Activated CD8-positive, alpha-beta T cell treated with anti-CD3 and anti-CD28 coated beads, Interleukin-2, amount 10 ng/mL, durations not matched to agents 7 days and 5 days (primary cell): ENCODE measurements at places on chromosomes 13 and 19. TPM values are rescaled to one million over a fixed set of nuclear protein-coding genes. Genes with fewer than 3 reads are reported as not detected.
A peak's percentile ranks its signal among the peaks of the same experiment; 100 is the strongest.

GRCh38 chr19:18649371-18650020, 12.7 kb downstream of the KLHL26 start:
- no peak for DNase-seq
- no peak overlapping the region for H3K4me3 ChIP-seq
- H3K27me3 ChIP-seq = no peaks in the 10 kb centered on the region

DNA sequence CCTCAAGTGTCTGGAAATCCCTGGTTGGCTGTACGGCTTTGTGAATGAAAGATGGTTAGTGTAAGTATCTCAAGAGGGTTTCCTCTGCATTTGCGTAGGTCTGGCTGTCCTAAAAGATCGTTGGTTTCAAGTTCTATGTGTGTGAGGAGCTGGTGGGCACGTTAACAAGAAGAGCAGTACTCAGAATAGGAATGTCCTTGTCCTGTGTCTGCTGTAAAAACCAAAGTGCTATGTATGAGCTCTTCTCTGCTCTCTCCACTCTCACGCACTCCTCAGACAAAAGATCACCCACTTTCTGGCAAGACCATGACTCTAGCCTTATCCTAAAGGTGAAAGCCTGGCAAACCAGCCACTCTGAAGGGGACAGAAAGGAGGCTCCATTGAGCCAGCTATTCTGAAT, 39.1 kb downstream of the USP12 start:
- peaks cover 59% of the 10 kb centered on the region for H3K4me1 ChIP-seq
- peaks cover 25% of the 10 kb centered on the region for H3K36me3 ChIP-seq
- no peaks in the 10 kb centered on the region for H3K27me3 ChIP-seq
- no peak overlapping the region for H3K4me3 ChIP-seq

DNA sequence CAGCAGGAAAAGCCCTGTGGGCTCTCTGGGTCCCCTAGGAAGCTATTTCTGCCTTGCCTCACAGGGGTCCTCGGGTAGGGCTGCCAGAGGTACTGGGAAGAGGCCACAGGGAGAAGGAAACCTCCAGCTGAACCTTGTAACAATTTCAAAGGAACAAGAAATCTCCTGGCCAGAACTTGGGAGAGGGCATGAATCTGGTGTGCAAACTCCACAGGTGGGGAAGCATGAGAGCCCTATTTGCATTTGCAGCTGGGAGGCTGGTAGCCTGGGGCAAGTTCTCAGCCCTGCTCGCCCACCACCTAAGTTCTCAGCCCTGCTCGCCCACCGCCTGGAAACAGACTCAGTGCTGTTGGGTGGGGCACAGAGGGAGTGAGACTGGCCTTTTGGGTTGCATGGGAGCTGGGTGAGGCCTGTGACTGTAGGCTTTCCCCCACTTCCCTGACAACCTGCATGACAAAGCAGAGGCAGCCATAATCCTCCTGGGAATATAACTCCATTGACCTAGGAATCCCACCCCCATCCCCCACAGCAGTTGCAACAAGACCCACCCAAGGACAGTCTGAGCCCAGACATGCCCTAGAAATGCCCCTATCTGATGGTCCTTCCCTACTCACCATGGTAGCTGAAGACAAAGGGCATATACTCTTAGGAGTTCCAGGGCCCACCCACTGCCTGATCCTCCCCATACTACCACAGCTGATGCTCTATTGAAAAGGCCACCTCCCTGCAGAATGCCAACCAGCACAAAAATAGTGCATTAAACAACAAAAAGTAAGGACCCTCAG, 11.7 kb downstream of the UGGT2 start:
- H3K27me3 ChIP-seq = no peaks in the 10 kb centered on the region
- no peaks in the 10 kb centered on the region for H3K4me1 ChIP-seq
- DNase-seq = no peak
- H3K36me3 ChIP-seq = no peaks in the 10 kb centered on the region
- no peak overlapping the region for H3K27ac ChIP-seq
- no peak overlapping the region for H3K4me3 ChIP-seq

GRCh38 chr13:32924886-32925285, 91.3 kb upstream of the KL start:
- no peak overlapping the region for H3K4me3 ChIP-seq
- DNase-seq = no peak
- no peaks in the 10 kb centered on the region for H3K4me1 ChIP-seq

METTL21C gene
- total RNA-seq = not detected

GRCh38 chr19:10088949-10089554, 2.9 kb downstream of the SHFL start:
- H3K4me1 ChIP-seq = peaks cover 35% of the 10 kb centered on the region
- H3K27me3 ChIP-seq = no peaks in the 10 kb centered on the region
- peaks cover 57% of the 10 kb centered on the region for H3K36me3 ChIP-seq
- H3K27ac ChIP-seq = peak overlapping the region; percentile 67

DNA sequence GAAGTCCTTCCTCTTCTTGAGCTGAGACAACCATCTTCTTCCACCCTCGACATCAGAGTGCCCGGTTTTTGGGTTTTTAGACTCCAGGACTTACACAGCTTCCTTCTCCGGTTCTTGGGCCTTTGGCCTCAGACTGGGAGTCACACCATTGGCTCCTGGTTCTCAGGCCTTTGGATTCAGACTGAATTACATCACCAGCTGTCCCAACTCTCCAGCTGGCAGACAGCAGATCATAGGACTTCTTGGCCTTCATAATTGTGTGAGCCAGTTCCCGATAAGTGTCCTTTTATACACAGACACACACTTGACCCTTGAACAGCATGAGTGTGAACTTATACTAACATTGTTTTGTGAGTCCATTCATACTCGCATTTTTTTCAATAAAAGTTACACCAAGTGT, 166.0 kb upstream of the UBL3 start:
- H3K27me3 ChIP-seq = peaks cover 8% of the 10 kb centered on the region
- no peaks in the 10 kb centered on the region for H3K36me3 ChIP-seq
- H3K4me1 ChIP-seq = no peaks in the 10 kb centered on the region

KLK15 gene
- not detected for total RNA-seq

FBXO17 gene
- not detected for total RNA-seq

DNA sequence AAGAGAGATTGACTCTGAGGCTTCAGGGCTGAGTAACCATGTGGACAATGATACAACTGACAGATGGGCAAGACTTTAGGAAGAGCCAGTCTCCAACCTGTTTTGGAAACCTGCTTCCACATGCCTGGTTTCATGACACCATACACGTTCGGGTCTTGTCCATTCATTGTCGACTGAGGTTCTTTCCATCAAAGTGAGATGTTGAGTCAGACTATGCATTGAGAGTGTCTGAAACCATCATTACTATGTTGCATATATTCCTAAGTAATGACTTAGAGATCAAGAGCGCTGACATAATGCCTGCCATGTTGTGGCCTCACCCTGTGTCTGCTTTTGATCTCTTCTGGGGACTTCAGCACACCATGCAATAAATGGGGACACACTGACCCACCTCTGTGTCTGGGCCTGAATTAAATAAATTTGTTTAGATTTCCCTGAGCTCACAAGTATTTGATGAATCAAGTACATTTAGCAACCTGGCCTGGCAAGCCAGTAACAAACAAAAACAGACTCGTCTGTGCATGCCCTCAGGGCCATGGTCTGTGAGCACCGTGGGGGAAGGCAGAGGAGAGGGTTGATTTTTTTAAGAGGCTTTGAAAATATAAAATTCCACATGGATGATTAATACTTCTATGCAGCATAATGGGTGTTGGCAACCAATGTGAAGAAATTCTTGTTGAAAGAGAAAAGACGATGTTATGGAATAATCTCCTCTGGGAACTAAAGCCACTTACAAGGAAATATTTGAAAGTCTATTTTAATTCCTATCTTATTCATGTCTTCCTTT, 49.9 kb upstream of the UBAC2 start:
- no peak overlapping the region for H3K27ac ChIP-seq
- no peak overlapping the region for H3K4me3 ChIP-seq
- peaks cover 12% of the 10 kb centered on the region for H3K4me1 ChIP-seq

GRCh38 chr13:25784119-25784518, 267.7 kb downstream of the SHISA2 start:
- no peaks in the 10 kb centered on the region for H3K4me1 ChIP-seq
- H3K27me3 ChIP-seq = no peaks in the 10 kb centered on the region
- DNase-seq = no peak
- no peak overlapping the region for H3K4me3 ChIP-seq
- no peaks in the 10 kb centered on the region for H3K36me3 ChIP-seq

DNA sequence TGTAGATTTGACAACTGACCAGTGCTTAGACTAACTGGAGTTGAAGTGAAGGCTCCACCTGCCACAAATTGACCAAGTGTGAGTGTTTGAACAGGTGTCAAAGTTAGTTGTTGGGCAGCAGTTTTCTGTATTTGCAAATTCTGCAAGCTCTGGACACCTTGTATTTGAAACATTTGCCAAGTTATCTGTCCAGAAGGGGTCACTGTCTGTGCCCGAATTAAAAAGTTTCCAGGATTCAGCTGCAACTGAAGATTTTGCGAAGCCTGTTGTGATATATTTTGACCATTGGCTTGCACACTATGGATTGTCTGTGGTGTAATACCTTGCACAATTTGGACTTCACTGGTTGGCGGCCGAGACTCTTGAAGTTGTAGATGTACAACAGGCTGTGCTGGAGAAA, 1690.7 kb downstream of the SLITRK5 start:
- H3K36me3 ChIP-seq = no peaks in the 10 kb centered on the region
- H3K4me3 ChIP-seq = no peak overlapping the region
- H3K27me3 ChIP-seq = no peaks in the 10 kb centered on the region
- no peak overlapping the region for H3K27ac ChIP-seq

GRCh38 chr19:14091813-14092462, 1.4 kb upstream of the SAMD1 start:
- DNase-seq = peak; percentile 64
- peak overlapping the region; percentile 96 for H3K27ac ChIP-seq
- no peaks in the 10 kb centered on the region for H3K27me3 ChIP-seq

- no peak overlapping the region for H3K27ac ChIP-seq
- H3K4me3 ChIP-seq = no peak overlapping the region
Observed at GRCh38 chr19:8142513-8142900, 6.9 kb downstream of the FBN3 start.

DNA sequence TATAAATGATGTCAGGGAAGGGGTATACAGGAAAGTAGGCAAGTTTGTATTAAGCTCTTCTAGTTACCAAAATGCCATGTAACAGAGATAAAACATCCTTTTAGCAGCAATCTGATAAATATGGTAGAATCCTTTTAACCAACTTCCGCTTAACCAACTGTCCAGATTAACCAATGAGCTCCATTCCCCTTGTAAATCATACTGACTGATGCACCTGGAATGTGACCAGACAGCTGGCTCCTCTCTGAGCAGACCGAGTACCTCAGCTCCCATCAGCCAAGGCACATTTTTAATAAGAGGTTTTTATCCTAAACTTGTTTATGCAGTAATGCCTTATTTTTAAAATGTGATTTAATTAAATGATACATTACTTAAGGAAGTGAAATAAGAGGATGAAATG, 66.4 kb downstream of the KLF12 start:
- no peaks in the 10 kb centered on the region for H3K27me3 ChIP-seq
- H3K4me1 ChIP-seq = peaks cover 72% of the 10 kb centered on the region
- H3K36me3 ChIP-seq = peaks cover 37% of the 10 kb centered on the region
- DNase-seq = no peak
- no peak overlapping the region for H3K4me3 ChIP-seq
- H3K27ac ChIP-seq = no peak overlapping the region

ZIK1 gene
- 12.1 TPM for total RNA-seq

TEX29 gene
- total RNA-seq = not detected

DNA sequence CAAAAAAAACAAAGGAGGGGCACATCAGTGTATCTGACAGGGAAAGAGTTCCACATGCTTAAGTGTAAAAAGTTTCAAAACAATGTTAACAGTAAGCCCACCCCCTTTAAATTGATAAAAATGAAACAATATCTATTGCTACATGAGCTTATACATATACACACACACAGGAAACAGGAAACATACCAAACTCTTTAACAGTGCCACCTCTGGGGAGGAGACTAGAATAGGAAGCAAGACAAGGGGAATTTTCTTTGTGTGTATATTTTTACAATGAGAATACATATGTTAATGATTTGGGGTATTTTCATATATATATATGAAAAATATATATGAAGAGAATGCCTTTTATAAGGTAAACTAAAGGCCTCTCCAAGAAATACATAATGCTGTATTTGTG, 44.7 kb downstream of the TPT1 start:
- H3K4me1 ChIP-seq = peaks cover 27% of the 10 kb centered on the region
- peaks cover 8% of the 10 kb centered on the region for H3K36me3 ChIP-seq
- peaks cover under 1% of the 10 kb centered on the region for H3K27me3 ChIP-seq
- H3K4me3 ChIP-seq = no peak overlapping the region

PRR22 gene
- 6.0 TPM for total RNA-seq

DNA sequence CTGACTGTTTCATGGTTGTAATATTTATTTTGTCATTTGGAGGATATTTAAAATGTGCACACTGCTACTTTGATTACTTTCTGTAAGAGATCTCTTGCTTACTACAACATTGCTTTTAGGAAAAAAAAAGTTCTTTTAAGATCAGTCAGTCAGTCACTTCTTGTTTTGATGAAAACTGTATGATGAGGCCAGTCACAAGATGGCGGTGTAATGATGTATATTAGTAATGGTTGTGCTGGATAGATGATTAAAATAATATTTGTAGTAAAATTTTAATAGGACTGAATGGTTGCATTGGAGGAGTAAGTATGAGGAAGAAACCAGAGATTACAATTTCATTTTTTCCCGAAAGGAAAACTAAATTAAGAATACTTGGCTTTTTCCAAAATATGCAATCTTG, 2411.1 kb downstream of the PCDH9 start:
- no peak overlapping the region for H3K27ac ChIP-seq
- H3K4me1 ChIP-seq = no peaks in the 10 kb centered on the region
- no peak overlapping the region for H3K4me3 ChIP-seq
- no peaks in the 10 kb centered on the region for H3K36me3 ChIP-seq
- no peaks in the 10 kb centered on the region for H3K27me3 ChIP-seq

DNA sequence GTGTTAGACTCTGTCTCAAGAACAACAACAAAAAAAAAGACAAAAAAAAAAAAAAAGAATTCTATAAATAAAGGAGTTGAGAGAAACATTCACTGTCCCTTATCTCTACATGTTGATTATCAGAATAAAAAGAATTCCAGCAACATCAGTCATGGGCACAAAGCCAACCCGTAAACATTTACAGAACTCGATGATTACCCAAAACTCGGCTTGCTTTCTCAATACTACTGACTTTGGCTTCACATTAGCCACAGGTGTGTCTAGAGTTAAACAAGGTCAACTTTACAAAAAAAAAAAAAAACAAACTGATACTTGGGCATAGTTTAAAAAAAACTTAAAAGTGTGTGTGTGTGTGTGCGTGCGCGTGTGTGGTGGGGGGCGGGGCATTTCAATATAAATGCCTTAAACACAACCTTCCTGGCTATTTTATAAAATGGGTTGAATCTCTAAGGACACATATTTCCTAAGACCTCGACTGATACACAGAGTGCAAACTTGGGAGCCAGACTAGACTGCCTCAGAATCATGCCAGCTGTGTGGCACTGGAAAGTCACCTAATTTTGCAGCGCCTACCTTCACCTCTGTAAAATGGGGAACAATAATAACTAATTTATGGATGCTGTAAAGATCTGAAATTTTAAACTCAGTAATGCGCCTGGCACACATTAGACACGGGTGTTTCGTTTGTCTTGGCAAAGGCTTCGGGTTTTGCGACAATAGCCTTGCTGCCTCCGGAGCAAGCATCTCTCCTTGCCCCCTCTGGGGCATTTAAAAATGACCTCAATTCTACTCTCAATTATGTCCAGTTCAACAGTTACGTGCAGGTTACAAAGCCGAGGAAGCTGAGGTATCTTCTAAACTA, 922 bp downstream of the EBPL start:
- peak overlapping the region; percentile 41 for H3K27ac ChIP-seq
- peak overlapping the region; percentile 88 for H3K4me3 ChIP-seq
- no peaks in the 10 kb centered on the region for H3K27me3 ChIP-seq
- H3K36me3 ChIP-seq = no peaks in the 10 kb centered on the region
- DNase-seq = no peak
- H3K4me1 ChIP-seq = peaks cover 16% of the 10 kb centered on the region

KLK10 gene
- total RNA-seq = not detected

GRCh38 chr13:113997845-113998751, 24.2 kb upstream of the C13orf46 start:
- H3K27ac ChIP-seq = no peak overlapping the region
- no peaks in the 10 kb centered on the region for H3K4me1 ChIP-seq
- H3K4me3 ChIP-seq = no peak overlapping the region
- H3K27me3 ChIP-seq = no peaks in the 10 kb centered on the region
